ENCODE measurements at places on chromosomes 3 and 15.

DNA sequence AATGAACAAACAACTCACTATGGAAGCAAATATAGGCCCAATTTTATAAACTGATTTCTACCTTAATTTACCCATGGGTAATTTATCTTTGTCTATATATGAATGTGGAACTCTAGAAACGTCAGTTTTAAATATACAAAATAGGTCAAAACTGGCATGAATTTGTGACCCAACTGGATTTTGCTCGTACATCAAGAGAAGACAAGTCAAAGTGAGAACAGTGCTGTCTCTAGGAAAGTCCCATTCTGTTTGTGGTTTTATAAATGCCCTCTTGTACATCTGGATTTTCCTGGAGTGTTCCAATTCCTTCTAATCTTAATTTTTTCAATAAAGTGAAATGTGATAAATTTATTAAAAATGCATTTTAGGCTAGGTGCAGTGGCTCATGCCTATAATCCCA, 50.2 kb upstream of the ABHD10 start:
- no peak for DNase-seq

DNA sequence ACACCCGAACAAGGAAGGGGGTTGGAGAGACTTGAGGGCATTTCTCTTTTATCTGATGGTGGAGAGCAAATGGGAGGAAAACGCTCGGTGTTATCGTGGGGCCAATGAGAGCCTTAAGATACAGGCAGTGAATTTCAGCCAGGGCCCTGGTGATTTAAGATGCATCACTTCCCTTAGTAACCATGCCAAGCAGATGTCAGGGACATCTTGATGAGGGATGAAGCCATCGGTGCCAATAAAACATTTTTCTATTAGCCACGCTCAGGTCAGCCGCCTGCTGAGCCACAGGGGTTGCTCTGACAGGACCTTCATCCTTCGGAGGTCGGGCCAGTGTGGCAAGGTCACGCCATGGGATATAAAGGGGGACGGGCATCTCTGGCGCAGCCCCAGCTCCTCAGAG, 10.6 kb downstream of the IQSEC1 start:
- no peak for DNase-seq

DNA sequence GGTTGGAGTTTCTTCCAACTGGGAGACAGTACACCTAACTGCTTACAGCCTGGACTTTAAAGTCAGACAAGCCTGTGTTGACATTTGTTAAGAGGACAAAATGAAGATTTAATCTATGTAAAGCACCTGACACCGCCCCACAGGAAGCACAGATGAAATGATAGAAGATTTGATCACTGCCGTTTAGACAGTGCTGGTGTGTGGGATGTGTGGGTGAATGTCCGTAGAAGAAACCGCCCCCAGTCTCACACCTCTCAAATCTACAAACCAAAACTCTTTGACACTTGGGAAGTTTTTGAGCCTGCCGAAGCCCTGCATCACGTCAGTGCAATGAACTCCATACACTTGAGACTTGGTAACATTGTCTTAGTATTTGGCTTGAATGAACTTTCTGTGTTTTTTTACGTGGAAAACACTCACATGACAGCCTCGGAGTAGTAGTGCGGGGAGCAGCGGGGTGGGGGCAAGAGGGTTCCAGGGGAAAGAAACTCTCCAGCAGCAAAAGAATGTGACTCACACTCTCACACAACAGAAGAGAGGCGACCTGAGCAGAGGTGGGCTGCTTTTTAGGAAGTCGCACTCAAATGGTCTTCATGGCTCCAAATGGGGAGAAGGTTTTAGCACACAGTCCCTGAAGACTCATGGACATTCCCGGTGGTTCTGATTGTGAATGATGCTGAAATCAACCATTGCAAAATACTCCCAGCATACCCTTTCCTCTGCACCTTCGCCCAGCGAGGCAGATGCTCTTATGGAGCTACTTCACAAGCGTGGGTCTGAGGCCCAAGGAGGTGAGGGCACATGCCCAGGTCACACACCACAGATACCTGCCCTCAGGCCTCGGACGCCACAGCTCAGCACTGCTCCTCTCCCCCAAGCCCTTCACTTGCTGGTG, 79.2 kb downstream of the SRGAP3 start:
- DNase-seq: no peak

- DNase-seq: peak; percentile 43
Measured at GRCh38 chr15:99105514-99106341, 848 bp downstream of the SYNM start.

DNA sequence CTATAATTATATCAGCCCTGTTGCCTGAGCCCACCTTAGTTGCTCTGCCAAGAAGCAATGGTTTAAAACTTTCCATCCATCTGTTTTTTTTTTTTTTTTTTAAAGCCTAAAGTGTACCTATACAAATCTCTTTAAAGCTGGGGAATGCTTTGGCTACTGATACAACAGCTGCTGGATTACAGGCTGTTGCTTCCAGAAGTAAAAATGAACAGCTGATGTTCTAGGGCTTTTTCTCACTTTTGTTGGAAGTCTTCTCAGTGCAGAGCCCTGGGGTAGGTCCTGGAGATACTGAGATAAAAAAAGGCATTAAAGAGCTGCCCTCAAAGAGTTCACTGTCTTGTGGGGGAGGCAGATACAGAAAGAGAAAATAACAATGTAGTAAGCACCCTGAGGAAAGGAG, 218.1 kb downstream of the NLGN1 start:
- DNase-seq: no peak

DNA sequence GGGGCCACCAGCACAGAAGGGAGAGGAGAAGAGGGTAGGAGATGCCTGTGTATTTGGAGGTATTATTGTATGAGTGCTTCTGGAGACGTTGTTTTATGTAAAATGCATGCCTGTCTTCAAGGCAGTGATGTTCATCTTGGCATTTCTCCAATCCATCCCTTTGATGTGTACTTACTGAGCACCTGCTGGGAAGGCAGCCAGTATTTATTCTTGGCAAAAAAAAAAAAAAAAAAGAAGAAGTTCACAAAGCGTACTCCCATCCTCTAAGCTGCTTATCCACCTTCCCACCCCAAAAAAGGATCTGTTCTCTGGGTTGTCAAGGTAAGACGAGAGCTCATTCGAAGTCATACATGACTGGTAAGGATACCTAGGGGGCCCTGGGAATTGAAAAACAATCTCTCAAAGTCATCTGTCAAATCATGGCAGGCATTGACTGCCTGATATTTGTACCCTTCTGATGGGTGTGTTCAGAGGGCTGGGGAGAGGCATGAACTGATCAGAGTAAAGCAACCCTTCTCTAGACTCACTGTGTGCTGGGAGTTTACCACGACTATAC, 30.0 kb upstream of the SLC6A1 start:
- no peak for DNase-seq

DNA sequence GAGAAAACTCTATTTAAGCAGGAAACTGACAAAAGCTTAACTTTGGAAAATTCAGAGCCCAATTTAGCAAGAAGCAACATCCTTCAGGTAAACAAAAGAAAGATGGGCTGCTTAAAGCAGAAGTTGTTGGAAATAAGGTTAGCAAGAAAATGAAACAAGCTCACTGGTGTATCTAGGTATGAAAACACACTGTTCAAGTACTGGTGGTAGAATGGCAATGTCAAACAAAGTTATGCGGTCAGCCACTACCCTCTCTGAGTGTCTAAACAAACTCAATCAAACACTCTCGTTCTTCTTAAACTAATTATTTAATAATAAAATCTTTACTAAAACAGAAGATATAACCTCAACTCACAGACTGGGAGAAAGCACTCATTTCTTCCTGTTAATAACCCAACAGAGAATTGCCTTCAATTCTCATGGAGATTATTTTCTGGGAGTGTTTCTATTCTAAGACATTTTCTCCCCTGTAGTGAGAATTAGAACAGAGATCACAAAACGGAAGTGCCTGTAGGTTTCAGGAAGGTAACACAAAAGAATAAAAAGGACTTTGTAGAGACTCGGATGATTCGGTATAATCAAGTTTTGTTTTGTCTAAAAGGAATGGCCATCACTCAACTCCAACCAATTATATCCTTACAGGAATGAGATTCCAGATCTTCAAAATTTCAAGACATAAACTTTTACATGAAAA, 28.9 kb downstream of the PRICKLE2 start:
- no peak for DNase-seq

DNA sequence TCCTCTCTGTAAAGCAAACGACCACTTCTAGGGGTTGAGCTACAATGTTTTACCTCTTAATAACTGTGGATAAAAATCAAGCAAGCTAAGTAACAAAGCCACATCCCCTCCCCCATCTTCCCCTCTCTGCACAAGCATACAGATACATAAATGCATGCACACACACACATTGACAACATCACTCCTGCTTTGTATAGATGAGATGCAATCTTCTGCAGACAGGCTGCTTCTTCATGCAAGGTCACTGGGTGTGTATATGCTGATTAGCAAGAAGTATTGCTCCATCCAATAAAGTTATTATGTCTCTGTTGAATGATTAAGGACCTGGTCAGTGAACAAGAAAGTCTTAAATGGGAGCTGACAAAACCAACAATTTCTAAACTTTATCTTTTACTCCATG, 8.8 kb upstream of the ATP11B start:
- DNase-seq: no peak

DNA sequence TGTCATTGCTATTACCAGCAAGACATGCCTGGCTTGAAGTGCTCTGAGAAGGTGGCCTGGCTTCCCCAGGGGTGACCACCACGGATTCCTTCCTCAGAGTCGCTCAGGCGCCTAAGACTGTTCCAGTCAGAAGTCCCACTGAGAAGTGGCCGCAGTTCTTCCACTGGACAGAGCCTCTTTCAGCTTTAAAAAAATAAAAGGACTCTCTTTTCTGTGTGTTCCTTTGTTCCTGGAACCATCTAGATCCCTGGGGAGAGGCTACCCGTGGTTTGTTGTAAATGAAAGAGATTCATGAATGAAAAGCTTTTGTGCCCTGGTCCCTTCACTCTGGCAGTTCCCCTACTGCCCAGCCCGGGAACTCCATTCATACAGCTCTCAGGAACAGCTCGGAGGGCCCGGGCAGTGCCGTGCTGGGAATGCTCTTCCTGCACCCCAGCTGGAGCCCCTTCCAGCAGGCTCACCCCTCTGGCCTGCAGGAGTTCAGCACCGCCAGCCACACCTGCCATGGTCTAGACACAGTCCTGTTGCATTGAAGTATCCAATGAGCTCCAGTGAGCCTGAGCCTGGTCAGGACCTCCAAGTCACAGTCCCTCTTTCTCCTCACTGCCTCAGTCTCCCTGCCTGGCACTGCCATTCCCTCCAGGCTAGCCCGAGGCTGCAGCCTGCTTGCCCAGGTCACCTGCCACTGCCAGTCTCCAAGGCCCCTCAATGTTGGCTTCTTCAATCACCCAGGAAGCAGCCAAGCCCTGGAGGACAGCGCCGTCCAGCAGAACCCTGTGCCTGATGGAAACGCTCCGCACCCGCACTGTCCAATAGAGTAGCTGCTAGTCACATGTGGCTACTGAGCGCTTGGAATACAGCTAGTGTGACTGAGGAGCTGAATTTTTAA, 75.4 kb downstream of the XXYLT1 start:
- no peak for DNase-seq

- no peak for DNase-seq
Measured at GRCh38 chr15:35358824-35359223, 187.1 kb downstream of the DPH6 start.

DNA sequence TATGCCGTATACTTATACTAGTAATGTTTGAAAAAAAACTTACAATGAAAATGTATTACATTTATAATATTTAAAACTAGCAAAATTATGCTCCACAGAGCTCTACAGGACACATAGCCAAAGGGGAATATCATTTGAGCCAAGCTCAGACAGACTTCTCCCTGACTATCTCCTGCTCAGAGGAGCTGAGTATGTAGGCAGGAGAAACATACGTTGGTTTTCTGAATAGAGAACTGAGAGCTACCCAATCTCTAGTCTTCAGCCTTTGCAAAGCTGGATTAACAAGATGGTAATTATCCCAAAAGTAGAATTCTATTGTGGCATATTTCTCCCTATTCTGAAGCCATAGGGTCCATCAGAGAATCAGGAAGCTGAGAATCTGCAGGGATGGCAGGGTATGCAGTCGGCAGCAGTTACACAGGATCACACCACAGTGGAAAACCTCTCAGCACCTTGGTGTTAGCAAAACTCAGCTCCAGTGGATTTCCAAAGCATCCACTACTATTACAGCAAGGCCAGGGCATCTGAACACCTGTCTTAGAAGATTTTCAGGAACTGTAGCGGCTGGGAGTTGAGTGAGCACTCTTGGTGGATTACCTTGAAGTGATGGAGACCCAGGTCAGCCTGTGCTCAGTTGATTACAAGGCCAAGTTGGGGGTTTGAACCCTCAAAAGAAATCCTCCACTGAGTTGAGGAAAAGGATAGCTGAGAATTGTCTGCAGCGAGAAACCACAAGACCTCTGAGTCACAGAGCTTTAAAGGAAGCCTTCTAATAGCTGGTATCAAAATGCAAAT, 30.1 kb downstream of the GPR15 start:
- no peak for DNase-seq

- no peak for DNase-seq
Measured at GRCh38 chr3:53531749-53532148, 37.3 kb downstream of the CACNA1D start.

- no peak for DNase-seq
Measured at GRCh38 chr3:167798443-167798842, 62.9 kb downstream of the SERPINI1 start.

DNA sequence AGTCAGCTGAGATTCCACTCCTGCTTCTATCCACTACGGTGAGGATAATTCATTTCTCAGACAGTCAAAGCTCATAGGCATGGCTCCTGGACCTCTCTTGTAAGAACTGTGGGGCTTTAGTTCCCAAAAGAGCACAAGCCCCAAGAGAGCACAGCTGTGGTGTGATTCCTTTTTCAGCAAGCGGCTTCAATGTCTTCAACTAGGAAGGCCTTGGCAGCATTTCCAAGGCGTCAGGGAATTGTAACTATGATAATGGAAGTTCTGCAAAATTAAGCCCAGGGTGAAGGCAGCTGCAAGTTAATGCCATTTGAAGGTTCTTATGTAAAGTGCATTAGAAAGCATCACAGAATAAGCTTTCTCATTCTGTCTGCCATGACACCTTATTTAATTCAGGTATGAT, 657.1 kb downstream of the GRM7 start:
- DNase-seq: no peak

- DNase-seq: no peak
Measured at GRCh38 chr3:23038471-23038870, 164.7 kb upstream of the UBE2E2 start.

DNA sequence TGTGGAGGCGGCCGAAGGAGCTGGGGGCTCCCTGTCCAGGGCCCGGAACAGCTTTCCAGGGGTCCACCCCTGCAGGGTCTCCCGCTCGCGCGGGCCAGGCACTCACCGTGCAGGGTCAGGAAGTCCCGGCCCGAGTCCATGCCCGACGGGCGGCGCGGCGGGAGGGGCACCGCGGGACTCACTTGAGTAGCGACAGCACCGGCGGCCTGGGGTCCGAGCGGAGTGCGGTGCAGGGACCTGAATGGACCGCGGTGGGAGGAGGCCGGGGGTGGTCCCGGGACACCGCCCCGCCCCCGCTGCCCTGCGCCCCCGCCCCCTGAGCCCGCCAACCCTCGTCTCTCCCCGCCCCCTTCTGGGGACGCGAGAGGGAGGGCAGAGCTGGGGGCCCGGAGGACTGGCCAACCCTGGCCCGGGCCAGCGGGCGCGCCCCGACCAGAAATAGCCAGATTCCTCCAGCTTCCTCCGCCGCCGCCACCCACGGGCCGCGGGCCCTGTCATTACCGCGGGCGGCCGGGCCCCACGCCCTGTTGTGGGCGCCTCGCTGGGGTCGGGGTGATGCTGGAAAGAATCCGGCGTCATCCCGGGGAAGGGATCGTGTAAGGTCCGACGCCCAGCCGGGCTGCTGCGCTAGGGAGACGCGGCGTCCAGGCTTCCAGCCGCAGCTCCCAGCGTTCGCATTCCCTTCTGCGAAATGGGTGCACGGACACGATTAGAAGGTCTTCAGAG, at the start of gene PLCD1:
TSS of gene PLCD1 (minus strand) at position 243 of the 726 bp plus-strand sequence. CDS start at position 140, 103 bp downstream.
- peak; percentile 33 for DNase-seq

GRCh38 chr3:131350506-131350905, 31.1 kb upstream of the NUDT16 start:
- DNase-seq: no peak

Measured in activated CD4-positive, alpha-beta T cell treated with anti-CD3 and anti-CD28 coated beads, Interleukin-2, amount 50 U/mL, for 48 hours (primary cell).